ENCODE measurements at places on chromosomes 7 and 10.

DNA sequence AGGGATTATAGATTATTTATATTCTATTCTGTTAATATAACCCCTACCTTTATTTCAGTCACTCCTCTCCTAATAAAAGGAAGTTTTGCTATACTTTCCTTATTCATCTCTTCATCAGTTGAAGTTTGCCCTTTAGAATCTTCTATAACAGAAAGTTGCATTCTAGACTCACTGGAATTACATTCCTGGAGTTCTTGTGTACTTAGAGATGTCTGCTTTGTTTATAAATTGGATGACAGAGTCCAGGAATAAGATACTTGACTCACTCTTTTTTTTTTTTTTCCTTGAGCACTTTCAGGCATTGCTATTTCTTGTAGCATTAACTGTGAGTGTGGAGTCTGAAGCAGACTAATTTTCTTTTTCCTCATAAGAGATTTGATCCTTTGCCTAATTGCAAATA, 640.8 kb downstream of the XPNPEP1 start:
- DNase-seq = no peak

DNA sequence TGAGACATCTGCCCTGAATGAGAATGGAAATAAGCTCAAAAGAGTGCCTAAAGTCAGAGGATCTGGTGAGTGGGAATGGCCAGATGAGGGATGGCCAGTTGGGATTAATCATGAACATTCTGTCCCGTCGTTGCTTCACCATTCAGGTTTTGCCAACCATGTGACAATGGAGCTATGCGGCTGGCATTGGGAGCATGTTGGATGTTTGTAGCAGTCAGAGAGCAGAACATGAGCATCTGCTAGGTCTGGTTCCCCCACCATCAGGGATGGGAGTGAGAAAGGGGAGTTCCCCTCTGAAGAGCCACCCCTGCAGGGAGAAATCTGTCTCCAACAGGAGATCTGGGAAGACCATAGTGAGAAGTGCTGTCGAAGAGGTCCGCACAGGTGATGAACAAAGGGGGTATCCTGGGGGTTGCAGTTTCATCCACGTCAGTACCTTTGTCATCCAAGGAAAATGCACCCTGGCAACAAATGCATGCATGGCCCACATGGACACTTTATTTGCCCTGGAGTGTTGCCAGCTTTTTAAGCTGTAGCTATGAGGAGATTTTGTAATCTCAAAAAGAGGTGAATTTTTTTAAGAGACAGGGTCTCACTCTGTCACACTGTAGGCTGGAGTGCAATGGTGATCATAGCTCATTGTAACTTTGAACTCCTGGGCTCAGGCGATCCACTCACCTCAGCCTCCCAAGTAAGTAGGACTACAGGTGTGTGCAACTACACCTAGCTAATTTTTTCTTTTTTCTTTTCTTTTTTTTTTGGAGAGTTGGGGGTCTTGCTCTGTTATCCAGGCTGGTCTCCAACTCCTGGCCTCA, 190.2 kb downstream of the CAMK1D start:
- no peak for DNase-seq

DNA sequence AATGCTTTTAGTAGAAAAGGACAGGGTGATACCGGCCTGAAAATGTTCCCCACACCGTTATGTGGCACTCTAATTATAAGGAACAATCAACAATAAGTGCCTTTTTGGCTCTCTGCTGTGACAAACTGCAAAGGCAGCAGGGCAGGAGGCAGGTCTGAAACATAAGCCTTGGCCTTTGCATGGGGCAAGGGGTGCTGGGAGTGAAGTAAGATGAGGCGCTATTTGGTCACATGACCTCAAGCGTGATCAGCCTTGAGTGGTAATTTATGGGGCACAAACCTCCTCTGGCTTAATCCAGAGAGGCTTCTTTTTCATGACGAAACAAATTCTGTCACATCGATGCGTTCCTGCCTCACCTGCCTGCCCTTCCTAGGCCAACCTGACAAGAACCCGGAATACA, 202.7 kb downstream of the TAX1BP1 start:
- DNase-seq = no peak

GRCh38 chr7:139842401-139843210, 13.5 kb downstream of the TBXAS1 start:
- DNase-seq = no peak

DNA sequence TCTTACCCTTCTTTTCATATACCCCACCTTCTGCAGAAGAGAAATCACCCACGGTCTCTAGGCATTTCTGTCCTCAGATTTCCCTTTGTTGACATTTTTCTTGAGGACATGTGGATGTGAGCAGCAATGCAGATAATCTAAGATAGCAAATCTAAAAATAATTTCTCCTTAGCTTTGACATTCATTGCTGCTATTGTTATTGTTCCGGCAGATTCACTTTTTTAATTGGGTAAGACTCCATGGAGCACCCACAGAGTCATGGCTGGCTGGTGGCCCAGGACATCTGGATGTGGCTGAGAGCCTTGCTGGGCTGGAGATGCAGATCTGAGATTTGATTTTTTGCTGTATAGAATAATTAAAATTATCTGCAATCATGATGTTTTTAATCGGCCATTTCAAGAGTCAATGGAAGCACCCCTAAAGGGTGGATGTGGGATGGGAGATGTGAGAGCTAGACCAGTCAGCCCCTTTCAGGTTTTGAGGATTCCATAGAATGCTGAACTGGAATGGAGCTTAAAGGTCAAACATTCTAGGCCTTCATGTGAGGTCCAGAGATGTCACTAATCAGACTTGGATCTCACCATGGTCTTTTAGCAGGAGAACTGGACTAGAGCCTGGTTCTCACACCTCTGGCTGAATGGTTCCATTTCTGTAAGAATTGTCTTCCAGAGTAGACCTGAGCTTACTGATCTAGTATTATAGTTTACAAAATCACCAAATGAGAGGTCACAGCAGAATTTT, 37.5 kb downstream of the TAS2R41 start:
- DNase-seq = no peak

GRCh38 chr7:140342727-140343514, 55.4 kb downstream of the SLC37A3 start:
- DNase-seq = peak; percentile 7
